ENCODE measurements at places on chromosomes 5 and 9.

GRCh38 chr9:96187151-96187555 is 114.8 kb downstream of the HSD17B3 start:
- no peak for DNase-seq

DNA sequence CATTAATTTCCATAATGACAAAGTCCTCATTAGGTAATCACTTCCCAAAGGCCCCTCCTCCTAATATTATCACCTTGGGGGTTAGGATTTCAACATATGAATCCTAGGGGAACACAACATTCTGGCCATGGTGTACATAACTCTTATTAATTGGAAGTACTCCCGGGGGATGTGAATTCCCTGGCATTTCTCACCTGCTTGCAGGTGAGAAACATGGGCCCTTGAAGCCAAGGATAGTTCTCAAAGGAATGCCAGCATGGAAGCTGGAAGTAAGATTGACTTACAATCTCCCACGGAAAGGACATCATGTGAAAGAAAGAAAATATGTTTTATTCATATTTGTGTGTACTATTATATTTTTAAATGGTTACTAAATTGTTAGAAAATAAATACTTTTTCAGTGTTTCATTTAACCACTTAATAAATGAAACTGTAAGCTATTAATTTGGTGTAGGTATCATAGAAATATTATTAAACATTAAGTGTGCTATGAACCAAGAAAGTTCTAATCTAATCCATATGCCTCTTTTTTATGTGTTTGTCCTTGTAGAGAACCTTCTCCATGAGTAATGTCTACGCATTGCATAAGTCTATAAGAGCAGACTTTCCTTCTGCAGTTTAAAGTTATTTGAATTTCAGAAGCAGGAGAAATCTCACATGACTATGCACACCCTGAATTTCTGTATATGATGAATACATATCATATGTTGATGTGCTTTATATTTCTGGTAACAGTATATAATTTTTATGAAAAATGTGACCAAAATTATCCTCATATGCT is 59.4 kb downstream of the ANXA1 start:
- DNase-seq, result no peak

- DNase-seq, result no peak
These were observed 570.6 kb upstream of the KLF4 start for GRCh38 chr9:108060175-108060574.

- DNase-seq, result no peak
These were observed 19.2 kb upstream of the RICTOR start for GRCh38 chr5:39093352-39093751.

- no peak for DNase-seq
These were observed 7.2 kb downstream of the HMGCS1 start for GRCh38 chr5:43305948-43306565.

DNA sequence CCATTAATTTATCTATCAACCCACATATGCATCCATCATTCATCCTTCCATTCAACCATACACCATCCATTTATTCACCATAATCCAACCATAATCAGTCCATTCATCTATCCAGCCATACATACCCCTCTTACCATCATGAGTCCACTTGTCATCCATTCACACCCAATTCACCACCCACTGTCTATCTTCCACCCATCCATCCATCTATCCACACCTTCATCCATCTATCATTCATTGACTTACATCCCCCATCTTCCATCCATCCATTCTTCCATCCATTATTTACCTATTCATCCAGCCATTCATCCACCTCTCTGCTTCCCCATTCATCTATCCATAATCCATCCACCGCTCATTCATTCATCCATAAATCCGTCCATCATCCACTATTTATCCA is 17.8 kb downstream of the PAEP start:
- no peak for DNase-seq

GRCh38 chr5:124064956-124065355 is 553.0 kb downstream of the CSNK1G3 start:
- DNase-seq, result no peak

- DNase-seq, result no peak
These were observed 623 bp upstream of the TRIM36 start for GRCh38 chr5:115170134-115170928.

- no peak for DNase-seq
These were observed 55.3 kb upstream of the ALDH1B1 start for GRCh38 chr9:38337181-38337580.

GRCh38 chr5:139295346-139296057 is 2.0 kb downstream of the MATR3 start:
- no peak for DNase-seq

DNA sequence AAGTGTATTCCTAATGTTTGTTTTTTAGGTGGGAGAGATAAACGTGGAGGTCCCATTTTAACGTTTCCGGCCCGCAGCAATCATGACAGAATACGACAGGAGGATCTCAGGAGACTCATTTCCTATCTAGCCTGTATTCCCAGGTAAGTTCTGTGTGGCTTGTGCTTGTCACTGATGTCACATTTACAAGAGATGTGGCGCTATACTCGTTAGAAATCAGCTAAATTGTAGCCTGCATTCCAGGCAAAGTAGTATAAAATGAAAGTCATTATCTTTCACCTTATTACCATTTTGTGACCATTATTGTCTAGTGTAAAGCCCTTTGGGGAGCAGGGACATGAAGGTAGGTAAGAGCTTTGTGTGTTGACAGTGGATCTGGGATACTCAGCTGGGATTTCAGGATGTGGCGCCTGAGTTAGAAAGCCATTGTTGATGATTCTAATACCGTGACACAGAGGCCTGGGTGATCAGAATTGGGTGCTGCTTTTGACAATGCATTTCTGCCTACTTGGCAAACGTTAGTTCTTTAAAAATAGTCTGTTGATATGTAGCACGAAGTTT is 137.2 kb downstream of the TRIO start:
- DNase-seq, result no peak

GRCh38 chr5:10333154-10334006 is 20.1 kb upstream of the MARCHF6 start:
- no peak for DNase-seq

DNA sequence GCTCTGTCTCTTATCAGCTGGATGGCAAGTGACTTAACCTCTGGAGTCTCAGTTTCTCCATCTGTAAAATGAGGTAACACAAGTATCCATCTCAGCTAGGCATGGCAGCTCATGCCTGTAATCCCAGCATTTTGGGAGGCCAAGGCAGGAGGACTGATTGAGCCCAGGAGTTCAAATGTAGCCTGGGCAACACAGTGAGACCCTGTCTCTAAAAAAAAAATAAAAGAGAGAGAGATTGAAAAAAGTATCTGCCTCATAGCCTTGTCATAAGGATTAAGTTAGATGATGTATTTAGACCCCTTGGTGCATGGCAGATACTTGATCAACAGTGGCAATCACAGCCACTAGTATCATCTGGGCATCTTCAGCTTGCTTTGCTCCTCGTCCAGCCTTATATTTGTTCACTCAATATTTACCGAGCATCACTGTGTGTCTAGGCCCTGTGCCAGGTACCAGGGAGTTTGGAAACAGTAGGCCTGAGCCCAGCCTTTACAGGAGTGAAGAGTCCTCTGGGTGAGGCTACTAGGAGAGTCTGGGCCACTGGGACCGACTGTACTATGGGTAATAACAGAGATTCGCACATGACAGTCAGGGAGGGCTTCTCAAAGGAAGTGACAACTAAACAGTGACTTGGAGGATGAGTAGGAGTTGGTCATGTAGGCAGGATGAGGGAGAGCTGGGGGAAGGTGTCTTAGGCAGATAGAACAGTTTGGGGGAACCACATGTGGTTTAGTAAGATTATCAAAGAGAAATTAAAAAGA is 34.2 kb downstream of the CORO2A start:
- no peak for DNase-seq

- DNase-seq, result no peak
These were observed 466.1 kb downstream of the SPATA31D1 start for GRCh38 chr9:82454509-82455190.

- no peak for DNase-seq
These were observed 66.0 kb downstream of the RASGEF1C start for GRCh38 chr5:180142824-180143610.

DNA sequence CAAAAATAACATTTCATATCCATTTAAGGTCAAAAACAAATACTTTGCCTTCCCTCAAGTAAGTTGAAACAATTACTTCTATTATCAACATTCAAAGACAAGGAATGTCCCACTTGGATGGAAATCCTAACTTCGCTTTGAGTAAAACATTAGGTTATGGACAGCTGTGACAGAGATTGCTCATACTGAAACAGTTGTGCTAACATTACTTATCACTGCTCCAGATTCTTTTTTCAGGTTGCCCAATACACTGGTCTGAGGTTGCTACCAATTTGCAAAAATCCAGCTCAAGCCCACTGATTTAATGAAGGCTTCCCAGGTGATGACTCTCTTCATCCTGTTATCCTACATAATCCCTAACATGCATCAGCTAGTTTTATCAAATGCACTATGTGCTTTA is 98.3 kb downstream of the UBAP2 start:
- DNase-seq, result no peak

- DNase-seq, result no peak
These were observed 52.1 kb downstream of the TSSK1B start for GRCh38 chr5:113382731-113383130.

- no peak for DNase-seq
These were observed 121.3 kb upstream of the OSMR start for GRCh38 chr5:38724301-38725030.

GRCh38 chr5:150166650-150167511 is at the start of gene CDX1:
Gene CDX1, plus strand, starts transcription at chr5:150166778. Its CDS starts 99 bp downstream, at chr5:150166877.
- no peak for DNase-seq

DNA sequence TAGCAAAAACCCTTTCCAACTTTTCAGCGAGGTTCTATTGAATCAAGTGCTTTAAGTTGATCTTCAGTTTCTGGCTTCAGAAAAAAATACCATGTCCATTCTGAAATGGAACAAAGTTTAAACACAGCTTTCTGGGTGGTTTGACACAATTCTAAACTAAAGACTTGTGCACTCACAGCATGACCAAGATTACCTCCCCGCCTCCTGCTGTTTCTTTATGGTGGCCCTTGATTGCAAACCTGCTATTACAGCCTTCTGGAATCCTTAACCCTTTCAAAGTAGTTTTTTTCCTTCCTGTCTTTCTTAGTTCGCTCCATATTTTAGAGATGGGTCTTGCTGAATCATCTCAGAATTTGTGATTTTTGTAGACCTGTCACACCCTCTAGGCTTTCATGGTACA is 135.9 kb upstream of the FBN2 start:
- DNase-seq, result no peak
